ENCODE measurements at places on chromosomes 4 and X. TPM values are rescaled to one million over a fixed set of nuclear protein-coding genes. Genes with fewer than 3 reads are reported as not detected.

GRCh38 chrX:49187526-49187925, 1.4 kb upstream of the PRICKLE3 start:
- DNase-seq, result no peak

The CDS1 gene
- 20.1 TPM for total RNA-seq

DNA sequence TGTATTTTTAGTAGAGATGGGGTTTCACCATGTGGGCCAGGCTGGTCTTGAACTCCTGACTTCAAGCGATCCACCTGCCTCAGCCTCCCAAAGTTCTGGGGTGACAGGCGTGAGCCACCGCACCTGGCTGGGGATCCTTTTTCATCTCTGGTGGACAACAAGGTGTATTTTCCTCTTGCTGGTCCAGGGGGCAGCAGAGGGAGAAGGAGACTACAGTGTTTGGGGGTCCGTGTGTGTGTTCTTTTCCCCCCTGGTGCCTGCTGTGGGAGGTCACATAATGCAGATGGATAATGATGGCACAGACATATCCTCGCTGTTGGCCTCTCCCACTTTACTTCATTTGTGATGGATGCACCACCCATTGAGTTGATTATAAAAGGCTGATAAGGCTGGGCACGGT, 39.0 kb upstream of the CD99 start:
- DNase-seq, result no peak

The FRG1 gene
- 42.8 TPM for total RNA-seq

- DNase-seq, result no peak
These were observed 464.9 kb upstream of the AMOT start for GRCh38 chrX:113305496-113305895.

GRCh38 chrX:151543706-151544105, 19.8 kb upstream of the PASD1 start:
- DNase-seq, result no peak

The PPP4R3C gene
- total RNA-seq, result not detected

DNA sequence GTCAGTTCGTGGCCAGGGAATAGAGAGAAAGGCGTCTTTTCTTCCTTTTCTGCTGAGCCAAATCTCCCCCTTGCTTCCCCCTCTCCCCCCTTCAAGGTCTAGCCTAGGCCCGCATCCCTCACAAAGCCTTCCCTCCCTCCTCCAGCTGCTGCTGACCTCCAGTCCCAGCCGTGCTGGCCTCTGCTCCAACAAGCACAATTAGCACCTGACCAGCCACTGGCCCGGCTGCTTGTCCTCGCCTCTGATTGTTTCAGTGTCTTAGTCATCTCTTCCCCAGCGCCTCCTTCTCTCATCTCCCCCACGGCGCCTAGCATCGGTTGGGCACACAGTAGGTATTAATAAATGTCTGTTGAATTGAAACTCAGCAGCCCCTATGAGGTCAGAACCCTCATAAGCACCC, 4.2 kb downstream of the ELF4 start:
- no peak for DNase-seq

- DNase-seq, result peak; percentile 43
These were observed 28.1 kb downstream of the KLHL8 start for GRCh38 chr4:87192145-87192919.

- no peak for DNase-seq
These were observed 181.7 kb downstream of the AR start for GRCh38 chrX:67725471-67725870.

The JAKMIP1 gene
- not detected for total RNA-seq

GRCh38 chr4:118076958-118077766, 42.9 kb downstream of the NDST3 start:
- DNase-seq, result peak; percentile 11

- no peak for DNase-seq
These were observed 177.0 kb downstream of the TENM3 start for GRCh38 chr4:182420189-182420588.

The PCDH10 gene
- 0.17 TPM for total RNA-seq

The CXCL6 gene
- total RNA-seq, result 139 TPM

DNA sequence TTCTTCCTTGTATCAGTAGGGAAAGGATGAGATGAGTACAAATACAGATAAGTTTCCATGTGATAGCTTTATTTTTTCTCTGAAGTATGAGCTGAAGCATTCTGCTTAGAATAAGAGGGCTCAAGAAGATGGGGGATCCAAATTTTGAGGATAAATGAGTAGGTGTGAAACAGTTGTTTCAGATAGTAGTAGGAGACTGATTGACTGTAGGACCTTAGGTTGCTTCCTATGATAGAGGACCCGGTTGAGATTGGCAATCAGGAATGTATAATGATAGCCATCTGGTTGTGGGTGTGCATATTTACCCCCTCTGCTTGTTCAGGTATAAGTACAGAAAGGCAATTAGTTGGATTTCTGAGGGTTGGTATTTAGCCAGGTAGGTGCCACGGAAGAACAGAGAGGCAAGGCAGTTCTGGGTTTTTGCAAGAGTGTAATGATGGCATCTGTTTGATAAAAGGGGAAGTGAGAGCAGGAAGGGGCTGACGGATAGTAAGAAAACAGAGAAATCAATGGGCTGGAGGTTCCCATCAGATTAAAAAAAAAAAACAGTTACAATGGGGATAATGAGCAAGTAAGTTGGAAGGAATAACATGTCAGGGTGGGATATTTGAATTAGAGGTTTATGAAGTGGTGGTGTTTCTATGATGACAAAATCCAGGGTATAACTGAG, 13.7 kb downstream of the OCRL start:
- no peak for DNase-seq

DNA sequence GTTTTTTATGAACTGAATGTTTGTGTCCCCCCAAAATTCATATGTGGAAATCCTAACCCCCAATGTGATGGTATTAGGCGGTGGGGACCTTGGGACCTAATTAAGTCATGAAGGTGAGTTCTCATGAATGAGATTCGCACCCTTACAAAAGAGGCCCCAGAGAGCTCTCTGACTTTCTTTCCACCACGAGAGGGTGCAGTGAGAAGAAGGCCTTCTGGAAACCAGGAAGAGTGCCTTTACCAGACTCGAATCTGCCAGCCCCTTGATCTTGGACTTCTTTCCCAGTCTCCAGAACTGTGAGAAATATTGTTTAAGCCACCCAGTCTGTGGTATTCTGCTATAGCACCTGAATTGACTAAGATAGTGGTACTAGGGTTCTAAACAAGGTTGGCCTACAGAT, 40.8 kb downstream of the STK26 start:
- DNase-seq, result no peak

The KLB gene
- total RNA-seq, result not detected

- DNase-seq, result peak; percentile 57
These were observed 43.1 kb upstream of the PPARGC1A start for GRCh38 chr4:23932901-23933308.

The SLC6A8 gene
- 9.2 TPM for total RNA-seq

- DNase-seq, result peak; percentile 92
These were observed 16.9 kb downstream of the RASSF6 start for GRCh38 chr4:73603271-73603710.

The TASL gene
- total RNA-seq, result not detected

DNA sequence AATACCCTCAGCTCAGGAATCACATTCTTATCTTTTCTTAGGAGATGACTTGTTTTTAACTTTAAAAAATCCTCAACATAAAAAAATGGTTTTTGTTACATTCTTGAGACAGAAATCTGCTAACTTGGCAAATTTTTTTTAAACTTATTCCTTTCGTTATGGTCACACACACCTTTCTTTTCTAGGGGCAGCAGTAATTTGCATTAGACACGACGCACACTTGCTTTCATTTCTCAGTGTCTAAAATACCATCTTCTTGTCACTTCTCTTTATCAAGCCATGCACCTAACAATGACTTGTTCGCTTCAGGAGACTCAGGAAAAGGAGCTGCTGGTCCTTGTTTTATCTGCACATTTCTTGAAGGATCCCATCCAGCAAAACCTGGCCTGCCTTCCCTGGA, 112.6 kb upstream of the TBL1X start:
- no peak for DNase-seq

DNA sequence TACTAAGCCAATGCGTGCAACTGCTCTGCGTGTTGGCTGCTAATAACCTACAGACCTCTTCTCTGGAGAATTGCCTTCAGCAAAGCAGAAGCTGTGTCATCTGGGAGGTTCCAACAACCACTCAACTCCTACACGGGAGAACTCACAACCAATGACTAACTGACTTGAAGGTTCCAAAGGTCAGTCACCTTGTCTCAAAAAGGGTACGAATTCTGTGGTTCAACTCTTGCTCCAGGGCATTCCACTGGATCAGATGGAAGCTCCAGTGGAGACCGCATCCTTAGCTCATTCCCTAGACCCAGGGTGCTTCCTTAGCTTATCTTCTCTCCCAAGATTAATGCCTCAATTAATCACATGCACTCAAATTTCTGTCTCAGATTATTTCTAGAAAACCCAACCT, 222.7 kb downstream of the CHIC2 start:
- DNase-seq, result no peak

The SERTM2 gene
- 0.40 TPM for total RNA-seq

The SLC25A43 gene
- total RNA-seq, result 24.3 TPM

The SPARCL1 gene
- 1.7 TPM for total RNA-seq

DNA sequence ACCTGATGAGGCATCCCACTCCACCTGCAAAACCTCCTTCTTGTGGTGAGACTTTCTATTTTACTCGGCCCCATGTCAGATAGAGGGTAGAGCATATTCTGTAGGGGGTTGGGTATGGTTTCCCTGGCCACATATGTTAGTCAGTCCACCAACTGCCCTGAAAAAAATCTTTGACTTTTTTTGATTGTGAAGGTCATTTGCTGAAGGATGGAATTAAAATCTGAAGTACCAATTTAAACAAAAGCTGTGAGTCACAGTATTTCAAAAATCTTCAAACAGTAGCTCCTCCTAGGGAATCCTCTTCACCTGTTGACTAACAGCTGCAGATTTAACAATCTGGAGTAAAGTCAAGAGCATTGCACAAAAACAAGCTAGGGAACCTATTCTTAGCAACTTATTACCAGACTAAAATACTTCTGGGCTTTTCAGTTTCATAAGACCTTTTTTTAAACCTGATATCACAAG, 8.0 kb upstream of the CCDC110 start:
- no peak for DNase-seq

GRCh38 chr4:76342191-76342590, 35.7 kb downstream of the STBD1 start:
- peak; percentile 71 for DNase-seq

DNA sequence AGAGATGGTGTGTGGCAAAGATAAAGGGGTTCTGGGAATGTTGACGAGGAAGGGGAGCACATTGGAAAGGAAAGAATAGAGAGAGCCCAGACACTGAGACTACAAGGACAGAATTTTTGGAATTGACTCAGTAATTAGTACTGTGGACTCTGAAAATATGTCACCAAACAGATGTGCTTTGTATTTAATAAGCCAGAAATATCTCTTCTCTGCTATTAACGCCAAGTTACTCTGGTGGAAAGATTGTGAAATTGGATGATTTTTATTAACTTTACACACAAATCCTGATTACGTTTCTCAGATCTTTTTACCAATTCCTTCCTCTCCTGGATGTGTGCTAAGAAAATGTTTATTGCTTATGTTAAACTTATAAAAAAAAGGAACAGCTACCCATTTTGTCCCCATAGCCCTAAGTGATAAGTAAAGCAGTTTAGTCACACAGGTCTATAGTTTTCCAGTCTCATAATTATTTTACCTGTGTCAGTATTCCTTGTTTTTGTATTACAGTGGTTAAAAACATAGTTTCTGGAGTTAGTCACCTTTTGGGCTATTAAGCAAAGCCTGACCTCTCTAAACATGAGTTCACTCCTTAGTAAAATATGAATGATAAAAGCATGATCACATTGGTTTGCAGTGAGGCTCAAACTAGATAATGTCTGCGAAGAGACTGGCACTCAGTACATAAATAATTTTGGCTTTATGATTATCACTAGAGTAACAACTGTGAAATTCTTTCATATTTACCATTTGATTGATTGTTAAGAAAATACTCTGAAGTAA, 1068.3 kb downstream of the STIM2 start:
- DNase-seq, result no peak

The SERPINA7 gene
- not detected for total RNA-seq

- DNase-seq, result no peak
These were observed 622.0 kb downstream of the CENPC start for GRCh38 chr4:66923081-66923865.

DNA sequence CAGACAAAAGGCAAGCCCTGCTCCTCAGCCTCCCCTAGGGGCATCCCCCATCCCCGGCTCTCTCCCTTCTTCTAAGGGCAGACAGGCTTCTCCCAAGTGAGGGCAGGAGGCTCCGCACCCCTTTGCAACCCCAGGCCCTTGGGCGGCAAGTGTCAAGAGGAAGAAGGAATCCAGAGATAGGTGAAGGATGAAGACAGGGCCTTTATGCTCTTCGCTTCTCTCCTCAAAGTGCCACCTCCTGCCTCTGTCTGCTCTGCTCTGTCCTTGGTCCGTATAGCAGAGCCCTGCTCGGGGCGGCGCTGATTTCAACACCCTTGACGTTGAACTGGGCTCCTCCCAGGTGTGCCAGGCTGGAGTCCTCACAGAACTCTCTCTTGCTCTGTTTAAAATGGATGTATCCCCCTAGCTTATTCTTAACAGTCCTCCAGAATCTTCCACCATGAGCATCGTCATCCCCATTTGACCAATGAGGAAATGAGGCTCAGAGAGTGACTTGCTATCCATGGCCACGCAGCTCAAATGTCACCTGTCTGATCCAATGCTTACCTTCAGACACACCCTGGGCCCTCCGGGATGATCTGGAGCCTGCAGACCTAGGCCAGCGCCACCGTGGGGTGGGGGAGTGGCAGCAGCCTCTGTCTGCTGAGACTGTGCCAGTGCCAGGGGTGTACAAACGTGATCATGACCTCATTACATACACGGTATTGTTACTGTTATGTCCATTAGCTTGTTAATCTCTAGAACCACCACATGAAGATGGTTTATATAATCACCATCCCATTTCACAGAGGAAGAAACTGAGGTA, 99.8 kb downstream of the PHKA2 start:
- no peak for DNase-seq

DNA sequence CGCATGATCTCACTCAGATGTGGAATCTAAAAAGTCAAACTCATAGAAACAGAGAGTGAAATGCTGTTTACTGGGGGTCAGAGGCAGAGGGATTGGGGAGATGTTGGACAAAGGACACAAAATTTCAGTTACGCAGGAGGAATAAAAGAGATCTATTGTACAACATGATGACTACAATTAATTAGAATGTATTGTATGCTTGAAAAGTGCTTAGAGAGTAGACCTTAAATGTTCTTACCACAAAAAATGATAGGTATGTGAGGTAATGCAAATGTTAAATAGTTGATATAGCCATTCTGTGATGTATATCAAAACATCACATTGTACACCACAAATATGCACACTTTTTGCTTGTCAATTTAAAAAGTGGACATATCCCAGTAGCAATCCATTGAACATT, 36.1 kb upstream of the PHKA2 start:
- no peak for DNase-seq

All from renal cortical epithelial cell (primary cell).